ENCODE measurements at places on chromosomes 2 and 18. TPM values are rescaled to one million over a fixed set of nuclear protein-coding genes. Genes with fewer than 3 reads are reported as not detected.

Gene CNDP2
- total RNA-seq = 62.6 TPM

Gene SLC19A3
- total RNA-seq = 3.5 TPM

Gene EFEMP1
- total RNA-seq = 308 TPM

Gene KIF5C
- 1.6 TPM for total RNA-seq

Gene C1D
- total RNA-seq = 29.2 TPM

Gene METAP1D
- total RNA-seq = 4.7 TPM

Gene PPP1R7
- 61.4 TPM for total RNA-seq

Gene C2orf80
- total RNA-seq = not detected

Gene SPDYA
- 0.30 TPM for total RNA-seq

Gene MC4R
- total RNA-seq = not detected

Gene THUMPD2
- 5.9 TPM for total RNA-seq

Gene CD207
- not detected for total RNA-seq

Gene AQP4
- total RNA-seq = 14.9 TPM

GRCh38 chr2:31711737-31712136 is 131.0 kb upstream of the SRD5A2 start:
- no peak overlapping the region for H3K4me3 ChIP-seq
- H3K36me3 ChIP-seq = no peaks in the 10 kb centered on the region
- DNase-seq = no peak
- no peak overlapping the region for H3K27ac ChIP-seq

DNA sequence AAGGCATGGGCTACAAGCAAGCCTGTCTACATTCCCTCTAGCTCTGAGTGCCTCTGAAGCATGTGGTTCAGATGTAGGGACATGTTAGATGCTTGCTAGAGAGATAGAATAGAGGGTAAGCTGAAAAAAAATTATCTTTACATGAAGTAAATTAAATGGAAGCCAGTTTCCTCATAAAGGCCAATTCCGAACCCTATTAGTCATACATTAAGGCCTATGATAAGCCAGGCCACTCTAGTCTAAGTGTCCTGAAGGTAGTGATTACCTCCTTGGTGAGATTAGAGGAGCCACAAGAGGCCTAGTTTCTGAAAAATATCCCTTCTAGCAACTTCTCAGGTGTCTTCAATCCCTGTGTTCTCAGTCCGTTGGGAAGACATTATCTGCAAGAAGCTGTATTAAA is 72.4 kb upstream of the NPAS2 start:
- no peaks in the 10 kb centered on the region for H3K27me3 ChIP-seq
- no peak for DNase-seq
- no peaks in the 10 kb centered on the region for H3K36me3 ChIP-seq

GRCh38 chr2:220915092-220915623 is 656.9 kb downstream of the EPHA4 start:
- no peak overlapping the region for H3K27ac ChIP-seq
- no peaks in the 10 kb centered on the region for H3K4me1 ChIP-seq
- no peak for DNase-seq

DNA sequence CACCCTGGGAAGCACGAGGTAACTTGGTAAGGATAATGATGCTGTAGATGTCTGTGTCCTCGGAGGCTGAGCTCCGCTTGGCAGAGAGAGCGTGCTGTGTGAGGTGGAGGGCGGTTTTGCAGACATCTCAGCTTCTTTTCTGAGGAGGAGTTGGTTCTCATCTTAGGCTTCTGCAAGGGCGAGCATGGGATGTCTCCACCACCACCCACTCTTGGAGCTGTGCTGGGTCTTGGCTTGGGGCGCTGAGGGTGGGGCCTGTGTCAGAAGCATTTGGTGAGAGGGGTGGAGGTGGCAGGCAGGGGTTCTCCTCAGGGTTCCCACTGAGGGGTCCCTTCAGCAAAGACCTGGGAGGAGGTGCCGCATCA is 9.2 kb downstream of the OXER1 start:
- no peak overlapping the region for H3K4me3 ChIP-seq
- H3K27me3 ChIP-seq = no peaks in the 10 kb centered on the region
- H3K4me1 ChIP-seq = peaks cover 18% of the 10 kb centered on the region
- H3K27ac ChIP-seq = peak overlapping the region; percentile 56
- no peak for DNase-seq

DNA sequence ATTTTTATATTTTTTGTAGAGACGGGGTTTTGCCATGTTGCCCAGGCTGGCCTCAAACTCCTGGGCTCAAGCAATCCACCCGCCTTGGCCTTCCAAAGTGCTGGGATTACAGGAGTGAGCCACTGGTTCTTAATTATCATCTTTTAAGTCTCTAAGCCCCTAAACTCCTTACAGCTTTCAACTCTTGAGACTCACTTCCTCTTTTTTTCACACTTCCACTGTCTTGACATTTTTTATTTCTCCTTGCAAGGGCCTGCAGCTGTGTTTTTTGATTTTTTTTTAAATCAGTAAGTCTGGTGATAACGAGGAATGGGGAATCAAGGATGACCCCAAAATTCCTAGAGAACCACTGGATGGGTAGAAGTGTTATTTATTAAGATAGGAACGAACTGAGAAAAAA is 8.6 kb upstream of the ABCB11 start:
- no peaks in the 10 kb centered on the region for H3K27me3 ChIP-seq
- no peaks in the 10 kb centered on the region for H3K4me1 ChIP-seq
- H3K36me3 ChIP-seq = no peaks in the 10 kb centered on the region
- DNase-seq = no peak

DNA sequence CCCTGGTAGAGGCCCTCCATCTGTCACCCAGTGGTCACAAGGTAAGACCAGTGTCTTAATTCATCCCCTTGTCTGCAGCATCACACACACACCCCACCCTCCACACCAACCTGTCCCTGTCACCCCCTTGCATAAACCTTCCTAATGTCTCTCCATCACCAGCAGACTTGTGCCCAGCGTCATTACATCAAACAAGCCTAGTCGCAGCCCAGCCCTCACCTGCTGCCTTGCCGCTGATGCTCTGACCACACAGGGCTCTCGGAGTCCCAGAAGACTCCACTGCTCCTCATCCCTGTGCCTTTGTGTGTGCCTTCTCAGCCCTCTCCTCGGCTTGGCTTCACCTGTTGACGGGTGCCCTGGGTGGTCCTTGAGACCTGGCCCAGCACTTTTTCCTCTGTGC is 171.2 kb downstream of the GLI2 start:
- peaks cover 31% of the 10 kb centered on the region for H3K4me1 ChIP-seq
- H3K4me3 ChIP-seq = no peak overlapping the region
- DNase-seq = no peak
- no peak overlapping the region for H3K27ac ChIP-seq

GRCh38 chr2:219251656-219252055 is 1.4 kb upstream of the TUBA4B start:
- no peak for DNase-seq
- peaks cover 18% of the 10 kb centered on the region for H3K36me3 ChIP-seq
- H3K27me3 ChIP-seq = no peaks in the 10 kb centered on the region
- H3K4me3 ChIP-seq = no peak overlapping the region
- H3K4me1 ChIP-seq = peaks cover 47% of the 10 kb centered on the region
- peak overlapping the region; percentile 74 for H3K27ac ChIP-seq

- DNase-seq = no peak
- H3K4me1 ChIP-seq = no peaks in the 10 kb centered on the region
- H3K36me3 ChIP-seq = no peaks in the 10 kb centered on the region
- H3K27ac ChIP-seq = no peak overlapping the region
- no peak overlapping the region for H3K4me3 ChIP-seq
- no peaks in the 10 kb centered on the region for H3K27me3 ChIP-seq
These were observed 22.3 kb downstream of the CUL3 start for GRCh38 chr2:224562831-224563230.

DNA sequence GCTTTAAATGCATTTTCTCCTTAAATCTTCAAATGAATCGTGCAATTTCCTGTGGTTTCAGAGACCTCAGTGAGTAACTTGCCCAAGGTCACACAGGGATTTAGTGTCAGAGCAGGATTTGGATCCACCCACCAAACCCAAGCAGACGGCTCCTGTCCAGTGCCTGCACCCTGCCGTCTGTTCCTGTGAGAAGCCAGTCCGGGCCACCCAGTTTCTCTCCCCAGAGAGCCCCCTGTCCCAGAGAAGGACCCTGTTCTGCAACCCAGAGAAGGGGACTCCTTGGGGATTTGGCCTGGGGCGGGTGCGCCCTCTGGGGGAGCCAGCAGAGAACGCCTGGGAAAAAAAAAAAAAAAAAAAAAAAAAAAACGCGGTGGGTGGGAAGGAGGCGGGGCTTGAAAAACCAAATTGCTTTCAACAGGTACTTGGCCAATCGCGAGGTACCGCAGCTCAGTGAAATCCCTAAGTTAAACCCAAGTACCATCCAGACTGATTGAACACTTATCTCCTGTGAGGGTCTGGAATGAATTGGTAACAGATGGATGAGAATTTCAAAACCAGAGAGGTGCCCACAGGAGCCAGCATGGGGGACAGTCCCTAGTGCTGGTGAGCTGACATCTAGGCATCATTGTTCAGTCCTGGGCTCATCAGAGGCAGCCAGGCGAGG is 30.9 kb upstream of the REEP1 start:
- H3K27ac ChIP-seq = no peak overlapping the region
- DNase-seq = no peak
- no peaks in the 10 kb centered on the region for H3K4me1 ChIP-seq

GRCh38 chr2:236052926-236053821 is 115.0 kb downstream of the GBX2 start:
- no peak overlapping the region for H3K27ac ChIP-seq
- no peaks in the 10 kb centered on the region for H3K36me3 ChIP-seq
- no peaks in the 10 kb centered on the region for H3K27me3 ChIP-seq
- no peak overlapping the region for H3K4me3 ChIP-seq

GRCh38 chr18:22912835-22913234 is 20.3 kb upstream of the RBBP8 start:
- no peak for DNase-seq
- no peak overlapping the region for H3K27ac ChIP-seq
- H3K27me3 ChIP-seq = no peaks in the 10 kb centered on the region

- peaks cover 7% of the 10 kb centered on the region for H3K4me1 ChIP-seq
- peak overlapping the region; percentile 10 for H3K27ac ChIP-seq
- no peak for DNase-seq
- no peaks in the 10 kb centered on the region for H3K27me3 ChIP-seq
- peak overlapping the region; percentile 21 for H3K4me3 ChIP-seq
These were observed 117.0 kb downstream of the ZNF385B start for GRCh38 chr2:179744401-179744800.

- no peaks in the 10 kb centered on the region for H3K4me1 ChIP-seq
- DNase-seq = no peak
- no peak overlapping the region for H3K4me3 ChIP-seq
- H3K36me3 ChIP-seq = no peaks in the 10 kb centered on the region
- no peak overlapping the region for H3K27ac ChIP-seq
These were observed 181.8 kb upstream of the ARL4C start for GRCh38 chr2:234678711-234679110.

- H3K27me3 ChIP-seq = no peaks in the 10 kb centered on the region
- H3K36me3 ChIP-seq = no peaks in the 10 kb centered on the region
- no peak for DNase-seq
- no peak overlapping the region for H3K27ac ChIP-seq
- no peaks in the 10 kb centered on the region for H3K4me1 ChIP-seq
These were observed 115.6 kb upstream of the CYP1B1 start for GRCh38 chr2:38191516-38191915.

GRCh38 chr2:215828528-215829184 is 184.7 kb downstream of the MREG start:
- no peak overlapping the region for H3K27ac ChIP-seq
- H3K4me1 ChIP-seq = no peaks in the 10 kb centered on the region
- peak; percentile 69 for DNase-seq
- no peak overlapping the region for H3K4me3 ChIP-seq
- no peaks in the 10 kb centered on the region for H3K36me3 ChIP-seq

- H3K36me3 ChIP-seq = no peaks in the 10 kb centered on the region
- no peak for DNase-seq
- H3K27ac ChIP-seq = no peak overlapping the region
- no peaks in the 10 kb centered on the region for H3K27me3 ChIP-seq
- H3K4me3 ChIP-seq = no peak overlapping the region
These were observed 105.9 kb downstream of the AP1S3 start for GRCh38 chr2:223731503-223731902.

- H3K4me3 ChIP-seq = no peak overlapping the region
- peaks cover 2% of the 10 kb centered on the region for H3K4me1 ChIP-seq
- H3K27ac ChIP-seq = no peak overlapping the region
- DNase-seq = no peak
- no peaks in the 10 kb centered on the region for H3K27me3 ChIP-seq
These were observed 8.7 kb downstream of the TET3 start for GRCh38 chr2:73993376-73993775.

- H3K4me1 ChIP-seq = no peaks in the 10 kb centered on the region
- no peak overlapping the region for H3K27ac ChIP-seq
- DNase-seq = no peak
These were observed 9.1 kb upstream of the C1GALT1C1L start for GRCh38 chr2:43685357-43685756.

DNA sequence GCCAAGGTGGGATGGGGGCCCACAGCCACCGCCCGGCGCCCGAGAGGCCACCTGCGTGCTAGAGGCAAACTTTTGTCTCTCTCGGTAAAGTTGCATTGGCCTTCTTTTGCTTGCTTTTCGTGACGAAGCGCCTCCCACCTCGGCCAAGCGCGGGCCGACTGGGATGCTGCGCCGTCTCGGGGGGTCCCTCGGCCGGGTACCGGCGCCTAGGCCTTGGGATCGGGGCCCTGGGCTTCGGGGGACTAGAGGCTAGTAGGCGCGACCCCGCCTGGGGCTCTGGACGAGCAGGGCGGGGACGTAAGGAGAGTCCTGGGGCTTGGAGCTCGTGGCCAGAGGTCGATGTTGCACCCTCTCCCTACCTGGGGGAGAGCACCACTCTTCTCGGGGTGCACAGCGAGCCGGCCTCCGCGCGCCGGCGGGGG is 545 bp downstream of the GLI2 start:
- DNase-seq = peak; percentile 52
- no peaks in the 10 kb centered on the region for H3K4me1 ChIP-seq
- peak overlapping the region; percentile 60 for H3K4me3 ChIP-seq
- H3K27me3 ChIP-seq = no peaks in the 10 kb centered on the region

- no peaks in the 10 kb centered on the region for H3K36me3 ChIP-seq
- no peak for DNase-seq
- no peak overlapping the region for H3K27ac ChIP-seq
- no peaks in the 10 kb centered on the region for H3K4me1 ChIP-seq
- H3K4me3 ChIP-seq = no peak overlapping the region
These were observed 14.1 kb downstream of the TMEM178A start for GRCh38 chr2:39679805-39680204.

- H3K4me1 ChIP-seq = no peaks in the 10 kb centered on the region
- H3K4me3 ChIP-seq = no peak overlapping the region
- H3K36me3 ChIP-seq = no peaks in the 10 kb centered on the region
- no peak overlapping the region for H3K27ac ChIP-seq
- no peaks in the 10 kb centered on the region for H3K27me3 ChIP-seq
- no peak for DNase-seq
These were observed 1509.0 kb downstream of the LRP1B start for GRCh38 chr2:140621583-140622362.

- no peaks in the 10 kb centered on the region for H3K4me1 ChIP-seq
- no peaks in the 10 kb centered on the region for H3K36me3 ChIP-seq
These were observed 378.7 kb downstream of the RBM43 start for GRCh38 chr2:150882751-150883612.

DNA sequence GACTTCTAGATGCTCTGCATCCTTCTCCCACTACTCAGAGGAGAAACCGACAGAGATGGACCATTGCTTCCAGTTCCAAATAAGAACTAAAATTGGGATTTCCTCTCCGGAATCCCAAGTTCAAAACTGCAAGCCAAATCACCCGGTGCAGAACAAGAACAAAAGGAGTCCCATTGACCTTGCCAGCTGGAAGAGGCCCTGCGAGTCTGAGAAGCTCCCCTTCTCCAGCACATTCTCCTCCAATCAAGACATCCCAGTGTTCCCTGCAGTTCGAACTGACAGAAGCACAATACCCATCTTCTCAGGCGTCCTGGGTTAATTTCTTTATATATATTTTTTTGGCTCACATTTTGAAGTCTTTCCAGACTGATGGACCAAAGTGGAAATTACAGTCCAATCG is 195.3 kb upstream of the MEIS1 start:
- no peak overlapping the region for H3K27ac ChIP-seq
- no peak for DNase-seq
- no peaks in the 10 kb centered on the region for H3K36me3 ChIP-seq
- no peaks in the 10 kb centered on the region for H3K4me1 ChIP-seq

Measured in right atrium auricular region (tissue), 2 donors.